ENCODE measurements at places on chromosomes 5 and 9. TPM values are rescaled to one million over a fixed set of nuclear protein-coding genes. Genes with fewer than 3 reads are reported as not detected.

RPL12 gene
- total RNA-seq, result 3,086 TPM

KCNV2 gene
- total RNA-seq, result not detected

GRCh38 chr5:172493906-172494305 lies 39.6 kb upstream of the SH3PXD2B start:
- DNase-seq, result no peak

SPINK4 gene
- total RNA-seq, result not detected

DNA sequence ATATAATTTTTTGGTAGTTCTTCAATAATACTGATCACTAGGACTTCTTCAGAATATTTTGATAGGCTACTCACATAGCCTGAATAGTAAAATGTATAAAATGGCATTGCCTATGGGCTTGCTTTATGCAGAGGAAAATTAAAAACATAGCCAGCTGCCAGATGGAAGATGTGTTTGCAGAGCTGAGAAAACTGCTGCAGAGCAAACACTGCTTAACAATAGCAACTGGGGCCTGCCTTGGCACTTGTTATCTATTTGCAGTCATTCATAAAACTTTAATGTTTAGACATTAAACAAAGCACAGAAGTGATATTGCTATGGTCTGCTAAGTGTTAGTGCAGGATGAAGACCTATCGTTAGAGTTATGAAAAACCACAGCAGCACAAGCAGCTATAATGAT lies 151.5 kb upstream of the SMC2 start:
- DNase-seq, result no peak

GRCh38 chr5:23089286-23089685 lies 236.1 kb upstream of the CDH12 start:
- no peak for DNase-seq

DNA sequence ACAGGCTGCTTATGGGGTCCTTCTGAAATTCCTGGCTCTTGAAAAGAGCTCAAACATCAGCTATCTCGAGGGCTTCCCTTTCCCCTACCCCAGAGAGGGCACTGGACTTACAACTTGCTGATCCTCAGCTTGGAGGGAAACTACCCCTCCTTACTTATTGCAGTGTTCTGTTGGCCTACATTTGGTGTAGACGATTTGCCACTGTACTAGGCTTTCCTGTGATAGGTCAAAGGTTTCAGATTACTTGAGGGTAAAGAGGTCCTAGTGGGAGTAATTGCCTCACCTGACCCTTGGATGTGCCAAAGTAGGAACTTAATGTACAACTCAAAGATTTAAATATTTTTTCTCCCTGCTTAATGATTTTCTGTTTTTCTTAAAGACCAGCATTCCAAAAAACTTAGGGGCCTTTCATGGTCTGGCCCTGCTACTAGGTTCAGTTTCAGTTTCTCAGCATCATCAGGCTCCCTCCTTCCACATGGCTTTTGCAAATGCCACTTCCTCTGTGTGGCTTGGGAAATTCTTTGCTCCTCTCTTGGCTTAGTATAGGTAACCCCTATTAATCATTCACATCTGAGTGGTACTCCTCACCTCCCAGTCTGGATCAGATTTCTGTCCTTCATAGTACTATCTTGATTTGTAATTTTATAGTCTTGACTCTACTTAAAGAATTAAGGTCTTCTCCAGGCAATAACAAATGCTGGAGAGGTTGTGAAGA lies 32.4 kb downstream of the CYSTM1 start:
- no peak for DNase-seq

DNA sequence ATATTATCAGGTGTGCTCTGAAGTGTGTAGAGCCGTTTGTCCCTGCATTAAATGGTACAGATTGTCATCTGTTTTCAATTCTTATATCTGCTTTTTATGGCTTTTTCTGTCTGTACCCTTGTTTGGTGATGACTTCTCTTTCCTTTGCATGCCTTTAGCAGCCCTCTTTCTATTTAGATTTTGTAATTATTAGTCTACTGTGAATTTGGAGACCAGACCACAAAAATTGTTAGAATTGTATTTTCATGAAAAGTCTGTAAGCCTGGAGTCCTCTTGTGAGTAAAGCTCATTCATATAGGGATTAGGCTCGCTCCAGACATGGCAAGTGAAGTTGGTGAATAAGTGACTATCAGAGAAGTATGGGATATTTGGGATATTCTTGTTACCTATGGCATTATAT lies 41.7 kb downstream of the NFX1 start:
- no peak for DNase-seq

DNA sequence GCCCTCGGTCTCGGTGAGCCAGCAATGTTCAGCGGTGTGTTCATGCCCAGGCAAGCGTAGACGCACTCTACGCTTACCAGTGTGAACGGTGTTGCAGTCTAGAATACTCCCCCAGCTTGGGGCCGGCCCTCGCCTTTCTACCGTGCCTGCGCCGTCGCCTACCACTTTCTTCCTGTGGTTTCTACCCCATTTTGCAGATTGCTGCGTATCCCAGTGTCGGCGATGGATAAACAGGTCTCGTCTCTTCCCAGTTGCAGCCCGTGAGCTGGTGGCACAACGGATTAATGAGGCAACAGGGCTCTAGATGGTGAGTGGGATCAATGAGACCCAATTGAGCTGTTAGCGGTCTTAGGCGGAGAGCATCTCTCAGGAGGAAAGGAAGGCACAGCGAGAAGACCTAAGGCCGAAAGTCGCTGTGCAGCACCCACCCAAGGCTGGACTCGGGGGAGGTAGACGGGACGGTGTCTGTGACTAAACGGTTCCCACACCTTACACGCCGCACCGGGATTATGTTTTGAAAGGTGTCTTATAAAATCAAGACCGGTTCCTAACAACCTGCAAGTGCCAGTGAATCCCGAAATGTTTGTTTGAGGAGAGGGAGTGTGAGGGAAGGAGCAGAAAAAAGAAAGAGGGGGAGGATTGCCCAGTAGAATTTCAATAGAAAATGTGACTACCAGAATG lies 5.8 kb downstream of the OTP start:
- DNase-seq, result no peak

SLC1A1 gene
- not detected for total RNA-seq

AJM1 gene
- total RNA-seq, result 5.6 TPM

TMCO6 gene
- total RNA-seq, result 15.7 TPM

NPR3 gene
- total RNA-seq, result 1.1 TPM

FAM200C gene
- total RNA-seq, result 3.7 TPM

DNA sequence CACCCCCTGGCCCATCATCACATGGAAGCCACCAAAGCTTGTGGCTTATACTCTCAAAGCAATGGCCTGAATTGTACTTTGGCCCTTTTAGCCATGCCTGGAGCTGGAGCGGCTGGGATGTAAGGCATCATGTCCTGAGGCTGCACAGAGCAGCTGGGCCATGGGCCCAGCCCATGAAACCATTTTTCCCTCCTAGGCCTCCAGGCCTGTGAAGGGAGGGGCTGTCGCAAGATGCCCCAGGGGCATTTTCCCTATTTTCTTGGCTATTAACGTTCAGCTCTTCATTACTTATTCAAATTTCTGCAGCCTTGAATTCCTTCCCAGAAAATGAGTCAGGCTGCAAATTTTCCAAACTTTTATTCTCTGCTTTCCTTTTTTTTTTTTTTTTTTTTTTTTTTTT lies 27.7 kb downstream of the FST start:
- DNase-seq, result no peak

KIAA0825 gene
- total RNA-seq, result 2.5 TPM

- peak; percentile 2 for DNase-seq
These were observed 311.1 kb downstream of the CDH18 start for GRCh38 chr5:19676895-19677294.

OR1J2 gene
- total RNA-seq, result not detected

HMCN2 gene
- not detected for total RNA-seq

SLC4A9 gene
- not detected for total RNA-seq

SYK gene
- 6.7 TPM for total RNA-seq

- DNase-seq, result no peak
These were observed 4.5 kb downstream of the GRK6 start for GRCh38 chr5:177430972-177431316.

DNA sequence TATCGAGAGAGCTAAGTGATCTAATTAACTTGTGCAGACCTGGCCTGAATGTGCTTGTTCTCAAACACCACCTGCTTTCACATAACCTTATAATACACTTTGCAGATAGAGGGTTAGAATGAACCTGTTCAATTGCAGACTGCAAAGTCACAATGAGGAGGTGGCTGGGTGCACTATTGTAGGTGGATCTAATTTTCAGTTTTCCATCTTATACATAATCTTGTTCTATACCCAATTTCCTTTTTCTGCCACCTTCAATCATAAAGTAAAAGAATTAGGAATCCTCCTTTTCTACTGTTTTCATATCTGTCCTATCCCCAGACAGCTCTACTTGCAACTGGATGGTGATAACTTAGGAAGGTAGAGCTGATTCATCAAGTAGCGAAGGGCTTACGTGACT lies 68.8 kb upstream of the APC start:
- DNase-seq, result no peak

FAM114A2 gene
- total RNA-seq, result 76.3 TPM

DNA sequence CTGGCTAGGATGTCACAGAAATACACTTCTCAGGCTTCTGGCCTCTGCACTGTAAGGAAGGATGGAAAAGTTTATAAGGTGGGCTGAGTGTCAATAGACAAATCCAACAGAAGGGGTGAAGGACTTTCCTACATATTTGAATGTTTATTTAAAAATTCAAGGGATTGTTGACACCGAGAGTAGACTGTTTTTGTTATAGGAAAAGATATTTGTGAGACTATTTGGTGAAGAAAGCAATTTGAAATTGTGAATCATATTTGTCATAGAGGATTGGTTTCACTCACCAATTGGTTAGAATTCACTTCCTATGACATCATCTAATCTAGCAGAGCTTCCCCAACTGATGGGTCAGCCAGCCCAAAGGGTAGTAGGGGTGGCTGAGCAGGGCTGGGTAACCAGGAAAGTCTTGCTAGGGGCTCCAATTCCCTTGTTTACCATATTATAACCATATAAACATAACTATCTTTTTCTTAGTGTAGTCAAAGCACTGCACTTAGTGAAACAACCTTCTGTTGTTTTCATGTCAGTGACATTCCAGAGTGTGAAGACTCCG lies 14.9 kb upstream of the MEGF10 start:
- no peak for DNase-seq

GRCh38 chr9:133563291-133563796 lies 28.8 kb downstream of the ADAMTSL2 start:
- DNase-seq, result no peak

- DNase-seq, result no peak
These were observed 63.6 kb upstream of the BOD1 start for GRCh38 chr5:173679909-173680630.

C9orf50 gene
- not detected for total RNA-seq

SUSD3 gene
- total RNA-seq, result not detected
